ENCODE measurements at places on chromosomes 5 and 9. TPM values are rescaled to one million over a fixed set of nuclear protein-coding genes. Genes with fewer than 3 reads are reported as not detected.
A peak's percentile ranks its signal among the peaks of the same experiment; 100 is the strongest.

The PTPN3 gene
- 0.29 TPM for total RNA-seq

The MYMK gene
- not detected for total RNA-seq

The TEK gene
- 61.3 TPM for total RNA-seq

The SLC25A48 gene
- total RNA-seq, result not detected

GRCh38 chr5:78504704-78505677, 143.6 kb downstream of the LHFPL2 start:
- DNase-seq, result peak; percentile 93

- DNase-seq, result no peak
Measured at GRCh38 chr5:87347272-87347671, 65.5 kb downstream of the CCNH start.

DNA sequence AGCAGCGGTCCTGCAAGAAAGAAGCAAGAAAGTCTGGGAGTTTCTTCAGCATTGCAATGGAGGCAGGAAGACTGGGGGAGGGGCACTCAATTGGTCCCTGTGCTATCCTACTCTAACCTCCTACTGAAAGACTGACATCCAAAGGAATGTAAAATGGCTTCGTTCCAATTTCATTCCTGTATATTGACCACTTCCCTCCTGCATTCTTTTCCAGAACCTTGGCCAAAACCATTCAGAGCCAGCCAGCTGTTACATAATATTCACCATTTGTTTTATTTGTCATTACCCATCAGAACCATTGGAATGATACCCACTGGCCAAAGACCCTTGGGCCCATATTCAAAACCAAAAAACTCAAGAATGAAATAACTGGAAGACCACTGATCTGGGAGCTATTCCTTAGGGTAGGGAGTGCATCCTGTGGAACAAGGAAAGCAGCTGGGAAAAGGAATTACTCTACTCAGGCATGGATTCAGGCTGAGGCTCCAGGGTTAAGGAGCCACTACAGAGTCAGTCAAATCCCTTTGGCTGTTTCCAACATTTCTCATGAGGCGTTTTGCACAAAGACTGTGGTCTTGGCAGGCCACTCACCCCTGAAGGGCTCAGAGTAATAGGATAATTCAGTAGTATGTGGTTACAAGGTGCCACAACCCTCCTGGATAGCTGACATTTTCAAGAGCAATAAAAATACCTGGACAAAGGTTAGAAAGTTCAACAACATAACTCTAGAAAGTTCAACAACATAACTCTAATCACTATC, 148.7 kb upstream of the SLC1A3 start:
- no peak for DNase-seq

GRCh38 chr5:52896534-52897237, 92.5 kb upstream of the ITGA2 start:
- no peak for DNase-seq
